Sciatic nerve (tissue), 2 donors: ENCODE measurements at places on chromosomes 2 and 18. TPM values are rescaled to one million over a fixed set of nuclear protein-coding genes. Genes with fewer than 3 reads are reported as not detected.

DNA sequence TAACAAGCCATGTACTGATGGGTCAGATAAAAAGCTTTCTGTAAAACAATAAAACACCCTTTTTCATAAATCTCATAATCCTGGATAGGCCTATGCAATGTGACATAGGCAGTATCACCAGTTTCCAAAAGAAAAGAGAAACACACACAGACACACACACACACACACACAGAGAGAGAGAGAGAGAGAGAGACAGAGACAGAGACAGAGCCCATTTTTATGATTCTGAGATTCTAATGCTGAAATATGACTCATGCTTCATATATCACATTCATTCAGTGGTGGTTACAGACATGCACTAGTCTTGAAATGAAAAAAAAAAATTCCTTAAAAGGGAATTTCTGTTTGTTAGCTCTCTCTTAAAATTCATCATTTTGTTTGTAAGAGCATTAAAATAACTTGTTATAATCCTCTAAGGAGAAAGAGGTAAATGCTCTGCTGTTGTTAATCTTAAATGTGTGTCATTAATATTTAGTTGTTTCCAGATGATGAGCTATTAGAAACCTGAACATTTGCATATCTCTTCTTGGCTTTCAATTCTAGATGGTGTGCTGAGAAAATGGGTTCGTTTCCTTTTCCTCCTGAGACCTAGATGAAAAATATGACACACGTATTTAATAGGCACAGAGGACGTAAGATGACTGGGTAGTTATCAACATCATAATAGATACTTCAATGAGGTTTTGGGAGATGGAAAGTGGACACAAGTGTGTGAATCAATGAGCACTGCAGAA is 1598.7 kb upstream of the ACVR2A start:
- DNase-seq, result no peak

DNA sequence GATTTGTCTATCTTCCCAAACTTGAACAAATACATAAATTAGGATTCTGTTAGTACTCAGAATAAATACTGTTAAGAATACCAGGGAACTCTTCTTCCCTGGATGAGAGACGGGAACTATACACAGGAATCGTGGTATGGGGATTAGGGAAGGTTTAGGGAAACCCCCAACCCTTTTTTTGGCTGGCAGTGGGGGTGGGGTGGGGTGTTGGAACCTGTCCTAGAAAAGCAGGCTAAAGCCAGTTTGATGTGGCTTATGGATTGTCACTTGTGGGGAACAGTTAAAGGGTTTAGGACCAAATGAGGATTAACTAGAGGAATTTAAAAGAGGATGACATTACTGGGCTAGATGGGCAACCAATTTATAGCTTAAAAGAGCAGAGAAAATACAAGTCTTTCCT is 1.8 kb downstream of the SLC4A10 start:
- DNase-seq, result no peak

DNA sequence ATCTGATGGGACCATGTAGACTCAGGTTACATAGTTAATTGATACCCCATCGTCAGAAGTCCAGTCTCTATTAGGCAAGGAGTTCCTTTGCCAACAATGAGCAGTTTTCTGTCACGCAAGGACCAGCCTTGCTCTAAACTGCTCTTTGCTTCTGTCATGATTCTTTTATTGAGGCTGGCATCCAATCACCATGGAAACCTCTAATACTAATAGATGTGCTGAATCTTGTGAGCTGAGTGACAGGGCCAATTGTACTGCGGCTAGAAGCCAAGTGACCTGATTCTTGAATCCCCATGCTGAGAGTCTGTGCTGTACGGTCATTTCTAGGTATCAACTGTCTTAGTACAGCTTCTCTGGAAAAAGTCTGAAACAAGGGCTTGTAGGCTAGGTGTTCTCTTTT is 395.6 kb downstream of the RND3 start:
- DNase-seq, result no peak

LOXHD1 gene
- total RNA-seq, result 0.89 TPM

NEU2 gene
- total RNA-seq, result not detected

GRCh38 chr2:215983581-215984351 is 29.6 kb downstream of the MREG start:
- DNase-seq, result no peak

DNA sequence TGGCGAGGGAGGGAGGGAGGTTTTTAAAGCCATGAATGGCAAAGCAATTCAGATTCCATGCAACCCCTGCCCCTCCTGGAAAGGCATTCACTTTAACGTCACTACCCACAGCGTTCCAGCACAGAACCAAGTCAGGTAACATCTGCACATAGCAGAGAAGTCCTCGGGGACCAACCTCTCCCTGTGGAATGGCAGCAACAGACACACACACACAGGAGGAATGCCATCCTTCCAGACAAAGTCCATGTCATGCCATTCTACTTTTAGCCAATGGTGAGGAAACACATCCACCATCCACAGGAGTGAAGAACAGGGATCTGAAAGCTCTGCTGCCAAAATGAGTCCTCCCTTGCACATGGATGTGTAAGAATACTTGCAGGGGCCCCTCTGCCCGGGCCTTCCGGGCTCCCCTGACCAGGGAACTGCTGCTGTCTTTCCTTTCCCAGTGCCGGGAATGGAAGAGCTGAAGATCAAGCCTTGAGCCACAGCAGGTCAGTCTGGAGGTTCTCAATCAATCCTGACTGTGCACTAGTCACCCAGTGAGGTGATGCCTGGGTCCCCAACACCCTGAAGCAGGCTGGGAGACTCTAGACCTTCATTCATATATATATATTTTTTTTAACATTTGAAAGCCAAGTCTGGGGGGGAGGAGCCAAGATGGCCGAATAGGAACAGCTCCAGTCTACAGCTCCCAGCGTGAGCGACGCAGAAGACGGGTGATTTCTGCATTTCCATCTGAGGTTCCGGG is 63.7 kb downstream of the UXS1 start:
- no peak for DNase-seq

DNA sequence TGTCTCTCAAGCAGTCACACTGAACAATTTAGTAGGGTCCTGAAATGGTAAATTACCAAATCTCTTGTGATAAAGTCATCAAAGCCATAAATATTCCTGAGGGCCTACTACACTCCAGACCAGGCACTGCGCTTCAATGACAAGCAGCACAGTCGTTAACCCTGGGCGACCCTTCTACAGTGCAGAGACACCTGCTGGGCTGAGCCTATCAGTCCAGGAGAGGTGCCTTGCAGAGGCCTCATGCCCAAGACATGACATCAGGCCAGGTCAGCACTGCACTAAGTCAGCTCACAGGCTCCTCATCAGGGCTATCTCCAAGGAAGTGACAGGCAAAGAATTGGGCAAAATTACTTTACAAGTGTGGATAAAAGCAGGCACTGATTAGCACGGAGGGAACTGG is 166.4 kb upstream of the EPB41L3 start:
- DNase-seq, result no peak

GRCh38 chr2:109209412-109209811 is 80.4 kb downstream of the SH3RF3 start:
- no peak for DNase-seq

DSG1 gene
- total RNA-seq, result 0.04 TPM

- DNase-seq, result no peak
These were observed 141.5 kb upstream of the PKDCC start for GRCh38 chr2:41906338-41906725.

GRCh38 chr2:74472086-74472944 is at the start of gene MRPL53:
Gene MRPL53, minus strand, starts transcription at chr2:74472680. Its CDS starts 20 bp downstream, at chr2:74472660.
- peak; percentile 98 for DNase-seq

GRCh38 chr18:10391506-10391905 is 62.9 kb upstream of the APCDD1 start:
- no peak for DNase-seq

DNA sequence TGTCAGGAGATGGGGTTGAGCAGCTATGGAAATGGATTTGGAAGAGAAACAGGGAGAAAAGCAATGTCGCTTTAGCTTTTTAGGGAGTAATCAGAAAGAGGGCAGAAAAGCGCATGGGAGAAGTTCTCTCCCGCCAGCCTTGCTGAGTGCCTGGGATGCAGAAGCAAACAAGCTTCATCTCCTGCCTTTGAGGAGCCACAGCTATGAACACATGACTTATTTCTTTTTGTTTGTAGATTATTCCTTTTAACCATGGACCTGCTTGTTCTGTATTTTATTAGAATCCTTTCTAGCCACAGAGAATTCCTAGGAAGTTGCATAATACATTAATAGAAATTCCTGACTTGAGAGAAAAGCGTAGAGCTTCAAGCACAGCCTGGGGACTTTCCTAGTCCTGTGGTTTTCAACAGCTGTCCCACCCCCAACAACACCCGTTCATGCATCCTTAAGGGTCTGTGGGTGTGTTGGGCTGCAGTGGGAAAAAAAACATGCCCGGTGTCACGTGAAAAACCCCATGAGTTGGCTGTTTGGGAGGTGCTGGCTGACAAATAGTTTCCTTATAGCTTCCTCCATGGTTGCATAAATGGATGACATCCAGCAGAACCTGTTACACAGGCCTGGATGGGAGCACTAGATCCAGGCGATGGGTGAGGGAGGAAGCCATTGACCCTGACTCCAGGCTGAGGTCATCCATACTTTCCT is 14.9 kb downstream of the SLC9A4 start:
- DNase-seq, result no peak

DNA sequence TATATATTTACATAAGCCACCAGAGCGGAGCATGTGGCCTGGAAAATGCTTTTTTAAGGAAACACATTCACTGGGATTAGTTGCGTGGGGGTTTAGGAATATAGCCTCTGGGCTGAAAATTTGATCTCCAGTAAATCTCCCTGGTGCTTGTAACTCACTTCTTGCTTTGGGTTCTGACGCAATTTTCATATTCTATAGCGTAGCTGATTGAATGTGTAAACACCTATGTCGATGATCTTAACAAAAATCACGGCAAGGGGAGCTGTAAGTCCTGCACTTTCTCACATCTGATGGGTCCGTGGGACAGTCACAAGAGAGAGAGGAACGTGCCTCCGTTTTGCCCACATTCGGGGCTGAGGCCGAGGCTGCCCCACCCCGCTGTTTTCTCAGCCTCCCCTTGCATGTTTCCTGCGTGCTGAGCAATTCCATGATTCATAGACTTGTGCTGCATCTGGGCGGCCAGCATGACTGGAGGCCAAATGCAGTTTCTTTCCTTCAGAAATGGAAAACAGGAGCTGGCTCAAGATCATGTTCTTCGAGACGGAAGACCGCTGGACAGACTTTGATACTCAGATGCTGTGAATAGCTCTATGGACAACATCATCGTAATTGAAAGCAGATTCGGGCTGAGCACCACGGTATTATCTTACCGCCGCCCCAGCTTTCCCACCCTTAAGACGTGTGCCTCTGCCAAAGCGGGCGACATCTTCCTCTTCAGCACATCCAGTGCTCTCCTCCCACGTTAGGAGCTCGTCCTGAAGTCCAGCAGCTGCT is 109.2 kb downstream of the TMEM18 start:
- no peak for DNase-seq

- peak; percentile 77 for DNase-seq
These were observed 35.8 kb downstream of the SH3RF3 start for GRCh38 chr2:109164739-109165221.

GRCh38 chr2:235958931-235959410 is 209.2 kb downstream of the GBX2 start:
- peak; percentile 25 for DNase-seq

GRCh38 chr2:47541848-47542450 is 139.0 kb downstream of the MSH2 start:
- no peak for DNase-seq

SPEG gene
- total RNA-seq, result 7.2 TPM

ANKRD29 gene
- 21.5 TPM for total RNA-seq

MYO5B gene
- 9.9 TPM for total RNA-seq

DNA sequence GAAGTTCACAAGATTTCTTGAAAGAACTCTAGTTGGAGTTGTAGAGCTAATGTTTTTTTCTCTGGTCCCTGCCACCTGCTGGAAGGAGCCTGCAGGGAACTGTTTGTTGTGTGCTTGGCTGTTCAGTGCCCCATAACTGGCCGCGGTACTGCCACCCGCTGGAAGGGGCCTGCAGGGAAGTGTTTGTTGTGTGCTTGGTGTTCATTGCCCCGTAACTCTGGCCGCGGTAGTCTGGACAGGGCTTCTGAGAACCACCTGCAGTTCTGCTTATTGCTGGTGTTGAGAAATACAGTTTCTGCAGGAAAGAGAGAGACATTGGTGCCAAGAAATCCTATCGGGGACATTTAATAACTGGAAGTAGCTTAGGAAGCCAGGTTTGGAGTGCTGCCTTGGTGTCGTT is 58.1 kb downstream of the AGAP1 start:
- DNase-seq, result no peak

DNA sequence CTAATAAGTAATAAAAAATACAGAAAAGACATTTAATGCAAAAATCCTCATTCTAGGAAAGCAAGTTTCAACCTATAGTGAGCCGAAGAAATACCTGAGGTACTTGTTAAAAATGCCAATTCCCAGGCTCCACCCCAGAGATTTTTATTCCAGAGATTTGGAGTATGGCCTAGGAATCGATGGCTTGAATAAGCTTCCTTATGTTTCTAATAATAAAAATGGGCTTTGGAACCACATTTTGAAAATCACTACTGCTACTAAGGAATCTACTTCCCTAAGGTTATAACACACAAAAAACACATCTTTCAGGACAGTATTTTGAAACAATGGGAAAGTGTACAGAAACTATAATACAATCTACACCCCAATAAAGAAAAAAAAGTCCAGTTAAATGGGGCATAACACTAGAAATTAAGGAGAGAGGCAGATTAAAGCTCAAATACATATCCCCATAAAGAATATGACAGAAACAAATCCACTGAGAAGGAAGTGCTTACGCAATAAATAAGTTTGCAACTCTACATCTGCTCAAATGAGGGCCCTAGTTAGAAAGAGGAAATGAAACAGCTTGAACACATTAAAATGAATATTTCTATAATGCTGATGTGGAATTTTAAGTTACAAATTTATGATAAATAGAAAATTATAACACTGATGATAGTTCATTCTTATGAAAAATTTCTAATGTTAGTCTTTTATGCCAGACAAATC is 103.7 kb downstream of the EPB41L3 start:
- DNase-seq, result no peak

- DNase-seq, result no peak
These were observed 29.8 kb downstream of the TMEM200C start for GRCh38 chr18:5865521-5865920.

GRCh38 chr18:11817229-11817628 is 34.0 kb upstream of the CHMP1B start:
- DNase-seq, result no peak

GRCh38 chr2:50772607-50773006 is 259.3 kb downstream of the NRXN1 start:
- no peak for DNase-seq

DNA sequence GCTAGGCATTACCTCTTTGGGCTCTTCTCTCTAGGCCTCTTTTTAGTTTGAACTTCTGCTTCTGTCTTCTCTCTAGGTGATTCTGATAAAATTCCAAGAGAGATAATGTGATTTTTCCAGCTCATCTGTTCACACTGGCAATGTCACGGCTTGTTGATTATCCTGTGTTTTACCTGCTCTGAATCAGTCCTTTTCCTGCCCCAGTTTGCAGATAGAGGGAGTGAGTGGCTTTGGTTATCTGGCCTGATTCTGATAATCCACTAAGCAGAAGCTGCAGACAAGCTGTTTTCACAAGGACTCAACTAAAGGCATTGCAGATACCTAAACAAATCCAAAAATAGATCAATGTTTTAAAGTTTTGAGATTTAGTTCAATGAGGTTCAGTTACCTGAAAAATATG is 111.9 kb downstream of the DCC start:
- DNase-seq, result no peak

LYG2 gene
- not detected for total RNA-seq

NPAS2 gene
- 17.5 TPM for total RNA-seq

PRKAG3 gene
- 0.49 TPM for total RNA-seq

GRCh38 chr18:29226213-29226612 is 1049.3 kb upstream of the CDH2 start:
- no peak for DNase-seq

RNU2-63P gene
- total RNA-seq, result 10.3 TPM

GRCh38 chr2:13583609-13584008 is 866.9 kb downstream of the TRIB2 start:
- no peak for DNase-seq
